ENCODE measurements at places on chromosomes 4 and X.

DNA sequence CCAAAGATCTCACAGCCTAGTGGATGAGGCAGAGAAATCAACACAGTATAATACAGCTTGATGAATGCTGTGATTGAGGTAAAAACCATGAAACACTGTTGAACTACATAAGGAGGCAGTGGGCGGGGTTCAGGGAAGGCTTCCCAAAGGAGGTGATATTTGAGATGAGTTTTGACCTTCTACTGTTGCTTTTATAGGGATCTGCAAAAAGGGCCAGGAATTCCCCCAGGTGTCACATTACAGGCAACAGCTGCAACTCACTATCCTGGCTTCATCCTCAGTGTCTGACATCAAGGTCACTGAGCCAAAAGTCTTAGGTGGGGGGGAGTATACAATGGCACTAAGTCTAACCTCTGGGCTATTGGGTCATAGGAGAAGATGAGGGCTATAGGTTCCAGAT, 185.7 kb upstream of the NRK start:
- DNase-seq = peak; percentile 18

DNA sequence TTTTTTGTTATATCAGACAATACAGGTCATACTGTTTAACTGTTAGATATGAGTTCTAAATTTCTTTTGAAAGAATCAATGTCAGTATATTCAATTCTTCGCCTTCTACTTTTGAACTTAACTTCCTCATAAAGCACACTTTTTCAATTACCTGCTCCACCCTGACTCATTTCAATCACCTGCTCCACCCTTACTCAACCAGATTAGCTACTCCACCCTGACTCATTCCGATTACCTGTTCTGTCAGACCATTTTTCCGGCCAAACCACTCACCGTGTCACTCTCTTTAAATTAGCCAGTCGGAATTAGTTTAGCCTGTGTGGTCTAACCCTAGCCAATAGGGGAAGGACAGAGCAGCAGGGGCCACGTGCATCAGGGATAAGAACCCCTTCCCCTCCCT, 751.8 kb upstream of the POU3F4 start:
- DNase-seq = no peak

- no peak for DNase-seq
These were observed 1.5 kb downstream of the FHDC1 start for GRCh38 chr4:152937336-152938236.

DNA sequence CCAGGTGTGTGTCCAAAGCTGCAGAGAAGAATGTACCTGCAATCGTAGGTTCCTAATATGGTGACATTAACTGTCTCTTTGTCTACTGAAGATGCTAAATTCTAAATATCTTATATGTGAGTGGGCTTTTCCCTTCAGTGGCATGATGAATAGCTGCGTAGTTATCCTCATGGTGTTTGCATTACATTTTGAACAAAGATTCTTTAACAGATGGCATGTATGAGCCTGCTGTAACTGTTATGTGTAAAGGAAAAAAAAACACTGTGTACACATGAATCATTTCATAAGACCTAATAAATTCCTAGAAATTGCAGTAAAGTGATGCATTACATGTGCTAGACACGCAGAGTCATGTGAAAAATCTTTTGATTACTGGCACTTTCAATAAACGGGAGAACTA, 288.0 kb downstream of the SH2D1A start:
- no peak for DNase-seq

GRCh38 chrX:71922686-71923085, 12.0 kb downstream of the NHSL2 start:
- DNase-seq = no peak

DNA sequence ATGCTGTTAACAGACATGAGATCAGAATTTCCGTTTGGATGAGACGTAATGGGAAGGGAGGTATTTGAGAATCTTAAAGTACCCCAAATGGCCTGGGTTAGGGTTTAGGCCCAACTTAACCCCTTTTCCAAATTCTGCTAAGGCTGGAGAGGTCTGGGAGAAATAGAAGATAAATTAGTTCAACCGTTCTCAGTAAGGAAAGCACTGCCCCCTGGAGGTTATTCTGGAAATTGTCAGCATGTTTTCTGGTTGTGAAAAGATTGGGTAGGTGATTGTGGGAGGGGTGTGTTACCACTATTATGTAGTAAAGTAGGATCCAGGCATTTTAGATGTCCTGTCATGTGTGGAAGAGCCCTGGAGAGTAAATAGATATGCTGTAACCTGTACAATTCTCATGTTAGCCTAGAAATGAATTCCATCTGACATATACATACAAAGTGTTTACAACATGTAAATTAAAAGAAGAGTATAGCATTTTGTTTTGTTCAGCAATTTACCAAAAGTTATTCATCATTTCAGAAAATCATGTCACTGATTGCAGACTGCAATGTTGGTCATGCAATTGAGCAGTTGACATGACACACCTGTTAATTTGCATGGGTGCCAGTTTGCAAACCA, 26.8 kb upstream of the GRXCR1 start:
- DNase-seq = no peak

- DNase-seq = no peak
These were observed 24.5 kb upstream of the KDM5C start for GRCh38 chrX:53249408-53250042.

- no peak for DNase-seq
These were observed 87.9 kb upstream of the WDR1 start for GRCh38 chr4:10204401-10205058.

- no peak for DNase-seq
These were observed 352.2 kb upstream of the CPEB2 start for GRCh38 chr4:14650127-14650526.

GRCh38 chr4:77454858-77455257, 150.8 kb upstream of the CXCL13 start:
- DNase-seq = no peak

DNA sequence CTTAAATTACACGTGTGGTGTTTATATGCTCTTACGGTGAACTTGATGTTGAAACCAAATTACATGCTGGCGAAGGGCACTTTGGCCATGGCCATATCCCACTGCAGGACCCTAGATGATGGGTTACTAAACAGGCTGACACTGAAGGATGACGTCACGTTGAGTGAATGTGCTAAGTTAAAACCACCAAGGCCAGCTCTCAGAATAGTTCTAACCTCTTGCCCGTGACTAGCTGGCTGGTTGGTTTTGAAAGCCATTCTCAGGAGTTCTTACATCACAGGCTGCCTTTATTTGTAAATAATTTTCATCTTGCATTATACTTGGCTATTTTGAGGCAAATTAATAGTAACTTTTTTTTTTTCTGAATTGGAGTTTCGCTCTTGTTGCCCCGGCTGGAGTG, 41.3 kb upstream of the PHEX start:
- no peak for DNase-seq

DNA sequence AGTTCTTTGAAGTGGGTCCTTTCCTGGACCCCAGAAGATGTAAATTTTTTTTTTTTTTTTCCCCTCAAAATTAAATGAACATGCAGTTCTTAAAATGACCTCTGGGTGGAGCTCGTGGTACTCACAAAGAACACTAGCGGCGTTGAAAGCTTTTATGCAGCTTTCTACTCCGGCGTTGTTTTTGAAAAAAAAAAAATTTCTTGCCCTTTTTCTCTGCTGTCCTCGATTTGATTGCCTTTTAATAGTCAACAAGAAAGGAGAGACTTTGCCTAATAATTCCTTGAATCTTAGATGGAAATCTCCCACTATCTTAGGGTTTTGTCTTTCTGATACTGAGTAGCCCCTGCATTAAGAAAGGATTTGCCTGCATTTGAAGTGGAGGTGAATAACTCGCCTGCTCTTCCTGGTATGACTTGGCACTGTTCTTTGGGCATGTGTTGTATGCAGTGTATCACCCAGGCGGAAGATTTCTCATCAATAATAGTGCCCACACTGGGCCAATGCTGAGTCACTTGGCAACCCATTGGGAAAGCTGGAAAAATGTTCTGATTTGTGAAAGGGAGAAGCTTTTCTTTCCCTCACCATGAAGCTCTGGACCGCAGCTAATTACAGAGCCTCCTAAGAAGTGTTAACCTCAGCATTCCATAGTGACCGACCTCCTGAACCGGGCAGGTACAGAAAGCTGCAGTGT, 104.0 kb downstream of the PHEX start:
- DNase-seq = no peak

DNA sequence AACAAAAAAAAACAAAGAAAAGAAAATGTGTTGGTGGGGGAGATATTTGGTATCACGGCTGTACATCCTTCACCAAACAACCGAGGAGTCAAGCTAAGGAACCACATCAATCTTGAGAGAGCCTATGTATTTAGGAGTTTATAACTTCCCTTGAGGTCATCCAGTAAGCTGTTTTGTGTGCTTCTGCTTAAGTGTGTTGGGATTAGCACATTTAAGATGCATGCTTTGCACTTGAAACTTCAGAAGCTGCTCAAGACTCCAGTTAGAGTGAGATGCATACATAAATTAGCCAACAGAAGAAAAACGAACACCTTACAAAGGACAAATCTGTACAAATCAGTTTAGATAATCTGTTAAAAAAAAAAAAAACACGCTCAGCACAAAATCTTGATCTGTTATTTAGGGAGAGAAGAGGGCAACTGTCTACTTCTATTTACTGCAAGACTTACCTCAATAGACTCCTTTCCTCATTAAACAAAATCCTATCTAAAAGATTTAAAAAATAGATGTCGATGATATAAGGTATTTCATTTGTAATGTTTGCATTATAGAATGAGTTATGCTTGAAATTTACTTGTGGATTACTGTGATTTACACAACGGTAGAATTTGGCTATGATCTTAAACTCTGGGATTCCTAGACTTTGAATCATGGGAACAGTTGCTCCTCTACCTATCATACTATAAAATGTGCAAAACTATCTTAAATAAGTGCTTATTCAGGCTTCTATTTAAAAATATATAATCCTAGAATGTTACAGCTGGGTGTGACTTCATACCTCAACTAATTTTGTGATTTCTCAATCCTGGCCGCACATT, 53.8 kb upstream of the NAP1L5 start:
- no peak for DNase-seq

DNA sequence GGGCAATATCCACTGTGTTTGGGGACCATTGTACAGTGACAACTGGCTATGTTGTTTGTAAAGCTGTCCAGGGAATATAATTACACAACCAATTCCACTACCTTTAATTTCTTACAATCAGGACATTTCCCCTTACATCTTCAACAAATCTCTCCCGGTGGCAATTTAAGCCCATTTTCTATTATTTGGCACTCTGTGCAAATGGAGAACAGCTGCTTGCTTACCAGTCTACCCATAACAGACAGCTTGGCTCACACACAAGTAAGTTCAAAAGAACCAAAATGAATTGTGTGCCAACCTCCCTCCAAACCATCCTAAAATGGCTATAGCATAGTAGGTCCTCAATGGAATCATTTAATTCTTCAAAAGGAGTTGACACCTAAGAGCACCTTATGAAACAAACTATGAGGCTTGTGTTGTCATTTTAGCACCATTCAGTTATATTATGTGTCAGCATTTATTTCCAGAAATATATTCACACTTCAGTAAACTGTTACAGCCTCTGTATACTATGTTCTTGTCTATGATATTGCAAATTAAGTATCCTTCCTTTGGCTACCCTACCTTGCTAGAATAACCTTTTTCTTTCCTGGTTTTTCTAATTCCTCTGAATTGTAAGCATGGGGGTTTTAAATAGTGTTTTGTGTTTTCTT, 18.4 kb downstream of the GABRA4 start:
- DNase-seq = no peak

GRCh38 chrX:101252634-101253033, 33.0 kb downstream of the DRP2 start:
- DNase-seq = no peak

GRCh38 chrX:23797371-23798128, 14.6 kb downstream of the SAT1 start:
- DNase-seq = no peak

GRCh38 chrX:97740886-97741285, 857.2 kb downstream of the RPA4 start:
- no peak for DNase-seq

- no peak for DNase-seq
These were observed 135.0 kb downstream of the RASL11B start for GRCh38 chr4:52997132-52997416.

DNA sequence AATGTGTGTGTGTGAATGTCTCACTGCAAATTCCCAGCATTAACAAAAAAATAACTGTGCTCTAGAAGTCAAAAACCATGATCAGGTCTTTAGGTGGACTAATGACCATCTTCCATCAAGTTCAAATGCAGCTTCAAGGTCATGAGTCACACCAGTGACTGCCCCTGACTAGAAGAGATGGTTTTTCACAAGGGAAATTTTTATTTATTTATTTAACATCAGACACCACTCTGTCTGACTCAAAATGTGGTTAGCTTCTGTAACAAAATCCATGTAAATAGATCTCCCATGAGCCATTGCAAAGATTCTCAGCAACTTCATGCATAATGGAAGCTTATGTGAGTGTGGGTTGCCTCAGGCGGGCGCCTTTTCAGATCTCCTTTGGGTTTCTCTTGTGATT, 219.2 kb downstream of the KIT start:
- DNase-seq = no peak

Measured in SHP77 treated with DMSO at 0.1 percent for 48 hours (cell line).